OCI-M1 (cell line): ENCODE measurements at places on chromosomes 2 and 18.

DNA sequence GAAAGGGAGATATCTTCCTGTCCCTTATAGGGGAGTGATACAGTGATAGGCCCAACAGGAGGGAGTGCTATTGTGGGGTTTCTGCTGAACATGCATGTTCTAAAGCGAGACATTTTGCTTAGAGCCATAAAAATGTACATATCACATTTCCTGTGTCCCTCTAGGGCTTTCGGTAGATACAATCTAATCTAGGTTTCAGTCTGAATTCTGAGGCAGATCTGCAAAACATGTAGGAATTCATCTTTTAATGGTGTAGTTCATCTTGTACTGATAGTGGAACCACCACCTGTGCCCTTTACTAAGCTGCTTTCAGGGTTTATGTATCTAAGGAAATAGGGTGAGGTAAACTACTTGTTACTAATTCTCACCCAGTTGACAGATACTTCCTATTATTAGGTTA, 73.8 kb downstream of the SPTBN1 start:
- DNase-seq = no peak

DNA sequence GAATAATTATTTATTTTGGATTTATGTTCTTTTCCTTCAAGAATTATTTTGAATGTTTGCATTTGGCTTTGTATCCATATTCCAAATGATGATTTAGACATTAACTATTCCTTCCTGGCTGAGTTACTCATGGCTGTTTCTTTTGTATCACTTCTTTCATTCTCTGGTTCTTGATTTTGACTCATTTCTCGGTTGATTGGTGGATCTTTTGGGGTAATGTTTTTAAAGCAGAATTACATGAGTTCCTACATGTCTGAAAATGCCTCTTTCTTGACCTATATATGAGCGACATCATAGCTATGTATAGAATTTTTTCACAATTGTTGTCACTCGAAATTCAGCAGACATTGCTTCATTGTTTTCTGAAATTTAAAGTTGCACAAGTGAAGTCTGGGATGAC, 39.5 kb downstream of the CYP26B1 start:
- no peak for DNase-seq

DNA sequence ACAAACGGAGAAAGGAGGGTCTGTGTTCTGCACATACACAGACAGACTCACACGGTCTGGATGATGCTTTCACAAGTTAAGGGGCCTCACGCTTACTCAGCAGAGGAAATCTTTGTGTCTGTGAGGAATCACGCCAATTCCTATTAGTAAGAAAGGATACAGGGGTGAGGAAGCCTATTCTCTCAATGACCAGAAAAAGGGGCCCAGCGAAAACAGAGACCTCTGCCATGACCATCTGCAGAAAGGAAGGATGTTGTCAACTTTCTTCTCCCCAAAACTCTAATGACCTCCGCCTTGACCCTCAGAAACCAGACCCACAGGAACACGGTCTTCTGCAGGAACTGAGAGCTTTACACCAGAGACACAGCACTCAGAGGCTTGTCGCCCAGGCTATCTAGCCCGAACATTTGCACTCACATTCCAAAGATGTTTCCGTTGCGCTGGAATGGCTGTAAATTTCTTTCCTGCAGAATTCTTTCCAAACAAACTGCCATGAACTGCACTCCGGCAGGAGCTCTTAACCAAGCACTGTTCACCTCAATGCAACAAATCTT, 186.3 kb downstream of the TCF4 start:
- DNase-seq = no peak

DNA sequence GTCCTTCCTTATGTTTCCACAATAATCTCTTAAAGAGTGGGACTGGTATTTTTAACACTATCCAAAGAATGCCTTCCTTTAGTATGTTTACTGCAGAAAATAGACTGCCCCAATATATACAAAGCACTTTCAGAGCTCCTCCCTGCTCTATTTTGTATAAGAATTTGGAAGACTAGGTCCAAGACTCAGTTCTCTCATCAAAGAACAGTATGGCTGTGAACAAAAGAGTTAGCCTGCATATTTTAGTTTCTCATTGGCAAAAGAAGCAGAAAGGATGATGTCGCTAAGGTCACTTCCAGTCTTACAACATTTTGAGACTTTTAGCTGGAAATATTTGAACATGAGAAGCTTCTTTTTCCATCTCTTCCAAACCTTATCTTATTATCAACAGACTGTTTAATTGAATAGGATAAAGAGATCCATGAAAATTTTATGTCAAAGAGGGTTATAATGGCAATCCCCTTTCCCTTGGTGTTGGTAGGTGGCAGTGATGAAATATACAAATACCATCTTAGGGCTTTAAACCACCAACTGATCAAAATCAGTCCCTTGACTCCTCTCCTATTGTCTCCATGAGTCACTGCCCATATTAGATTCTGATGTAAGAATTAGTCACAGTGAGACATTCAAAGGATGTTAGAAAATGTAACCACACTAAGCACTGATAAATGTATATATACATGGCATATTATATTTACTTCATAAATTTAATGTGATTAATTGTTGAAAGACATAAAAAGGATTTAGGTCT, 266.9 kb upstream of the DSEL start:
- peak; percentile 91 for DNase-seq

GRCh38 chr18:26875040-26875654, 9.6 kb upstream of the AQP4 start:
- DNase-seq = peak; percentile 66

DNA sequence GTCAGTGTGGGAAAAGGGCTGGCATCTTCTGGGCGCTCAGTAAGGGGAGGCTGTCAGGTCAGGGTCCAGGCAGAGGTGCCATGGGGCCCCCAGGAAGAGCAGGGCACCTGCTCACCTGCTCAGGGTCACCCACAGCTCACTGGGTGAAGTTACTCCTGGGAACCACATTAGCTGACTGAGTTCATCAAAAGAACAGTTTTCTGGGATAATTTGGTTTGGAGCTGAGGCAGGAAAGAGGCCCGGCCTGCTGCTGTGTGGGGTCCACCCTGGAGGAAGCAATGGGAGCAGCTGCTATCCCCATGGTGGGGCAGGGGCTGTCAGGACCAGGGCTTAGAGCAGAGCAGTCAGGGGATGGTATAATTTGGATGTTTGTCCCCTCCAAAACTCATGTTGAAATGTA, 97.2 kb upstream of the GPC1 start:
- no peak for DNase-seq

DNA sequence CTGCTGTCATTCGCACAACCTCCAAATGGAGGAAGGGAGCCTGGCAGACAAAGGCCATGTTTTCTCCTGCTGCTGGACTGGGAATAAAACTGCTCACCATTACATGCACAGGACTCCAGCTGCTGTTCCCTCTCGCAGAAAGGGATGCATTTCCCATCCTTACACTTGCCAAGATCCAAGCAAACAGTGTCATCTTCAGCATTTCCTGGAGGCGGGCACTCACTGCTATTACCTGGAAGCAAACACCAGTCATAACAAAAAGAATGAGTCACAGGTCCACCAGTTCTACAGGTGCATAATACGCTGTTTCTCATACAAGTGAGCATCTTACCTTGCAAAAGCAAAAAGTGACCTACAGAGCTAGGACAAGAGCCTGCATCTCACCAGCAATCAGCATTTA, 22.7 kb downstream of the IAH1 start:
- no peak for DNase-seq

DNA sequence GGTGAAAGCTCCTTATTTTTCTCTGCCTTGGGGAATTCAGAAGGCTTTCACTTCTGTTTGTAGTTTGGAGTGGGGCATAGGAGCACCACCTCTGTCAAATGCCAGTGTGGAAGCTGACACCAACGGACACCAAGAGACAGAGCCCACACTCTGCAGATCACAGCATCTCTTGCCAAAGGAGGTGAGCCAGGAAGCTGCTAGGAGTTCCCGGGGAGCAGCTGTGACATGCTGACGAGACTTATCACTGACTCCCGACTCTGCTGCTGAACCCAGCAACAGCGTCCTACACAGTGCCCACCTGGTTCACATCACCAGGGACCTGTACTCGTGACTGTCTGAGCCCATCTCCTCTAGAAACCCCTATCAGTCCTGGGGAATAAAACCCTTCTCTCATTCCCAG, 8.1 kb downstream of the TEX51 start:
- no peak for DNase-seq
